Urinary bladder (tissue), 4 donors: ENCODE measurements at places on chromosomes 11 and 22.

GRCh38 chr11:86523738-86524619 is 148.4 kb downstream of the ME3 start:
- no peak for DNase-seq

DNA sequence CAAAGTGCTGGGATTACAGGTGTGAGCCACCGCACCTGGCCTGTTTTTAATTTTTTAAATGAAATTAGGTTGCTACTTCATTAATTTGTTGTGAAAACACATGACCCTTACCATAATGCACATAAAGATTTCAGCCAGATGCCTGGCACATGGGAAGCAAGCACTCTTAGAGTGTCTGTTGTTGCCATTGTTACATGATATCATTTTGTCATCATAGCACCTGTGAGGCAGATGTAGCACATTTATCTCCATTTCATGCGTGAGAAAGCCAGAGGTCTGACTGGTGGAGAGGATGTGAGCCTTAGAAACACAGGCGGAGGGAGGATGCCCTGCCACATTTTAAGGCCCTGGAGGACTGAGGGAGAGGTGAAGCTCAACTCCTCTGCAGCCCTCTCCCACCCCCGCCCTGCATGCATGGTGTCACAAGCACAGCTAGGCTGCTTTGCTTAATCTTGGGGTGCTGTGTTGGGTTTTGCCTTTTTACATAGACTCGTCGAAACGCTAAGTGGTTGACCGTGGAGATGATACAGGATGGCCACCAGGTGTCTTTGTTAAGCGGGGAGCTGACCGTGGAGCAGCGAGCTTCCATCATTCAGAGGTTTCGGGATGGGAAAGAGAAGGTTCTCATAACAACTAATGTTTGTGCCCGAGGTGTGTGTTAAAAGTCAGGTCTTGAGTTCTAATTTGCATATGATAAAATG is 14.0 kb downstream of the DDX25 start:
- DNase-seq: no peak

- DNase-seq: no peak
Observed at GRCh38 chr11:26467506-26467905, 104.6 kb downstream of the MUC15 start.

- DNase-seq: no peak
Observed at GRCh38 chr22:43879901-43880540, 11.8 kb downstream of the PNPLA5 start.

DNA sequence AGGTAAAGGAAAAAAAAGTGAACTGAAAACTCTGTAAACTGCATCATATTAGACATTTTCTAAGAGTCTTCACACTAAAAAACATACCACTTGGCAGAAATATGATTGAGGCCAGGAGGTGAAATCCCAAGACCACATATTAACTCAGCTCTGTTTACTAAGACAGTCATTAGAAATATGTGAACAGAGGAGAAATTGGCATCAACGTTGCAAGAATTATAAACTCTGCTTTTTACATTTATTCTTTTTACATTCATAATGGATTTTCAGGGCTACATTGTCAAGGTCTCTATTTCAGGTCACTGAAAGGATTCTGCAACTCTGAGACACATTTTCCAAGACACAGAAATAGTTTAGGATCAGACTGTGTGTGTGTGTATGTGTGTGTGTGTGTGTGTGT is 1364.0 kb downstream of the LRRC4C start:
- no peak for DNase-seq

- no peak for DNase-seq
Observed at GRCh38 chr11:24157316-24157715, 339.5 kb upstream of the LUZP2 start.

- no peak for DNase-seq
Observed at GRCh38 chr22:46750863-46751443, 11.5 kb upstream of the TBC1D22A start.

GRCh38 chr22:43262990-43263644 is 76.2 kb upstream of the TTLL12 start:
- DNase-seq: no peak

DNA sequence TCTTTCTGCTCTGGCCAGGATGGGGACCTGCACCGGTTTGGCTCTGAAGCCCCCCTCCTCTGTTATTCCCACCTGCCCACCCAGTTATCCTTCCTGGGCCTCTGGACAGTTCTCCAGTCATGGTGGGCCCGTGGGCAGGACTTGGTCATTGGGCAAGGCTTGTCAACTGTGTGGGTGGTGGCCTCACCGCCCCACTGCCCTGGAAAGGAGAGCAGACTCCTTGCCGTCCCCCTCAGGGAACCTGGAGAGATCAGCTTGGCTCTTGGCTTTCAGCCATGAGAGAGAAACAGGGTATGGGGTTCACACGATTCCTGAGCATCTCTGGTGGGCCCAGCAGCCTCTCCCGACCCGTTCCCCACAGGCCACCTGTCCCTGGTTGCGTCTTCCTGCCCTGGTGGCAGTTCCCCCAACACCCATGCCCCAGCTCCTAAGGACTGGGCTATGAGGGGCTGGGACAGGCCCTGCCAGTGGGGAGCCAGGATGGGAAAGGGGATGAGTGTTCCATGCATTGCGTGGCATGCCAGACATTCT is 92.3 kb downstream of the MORC2 start:
- DNase-seq: no peak

DNA sequence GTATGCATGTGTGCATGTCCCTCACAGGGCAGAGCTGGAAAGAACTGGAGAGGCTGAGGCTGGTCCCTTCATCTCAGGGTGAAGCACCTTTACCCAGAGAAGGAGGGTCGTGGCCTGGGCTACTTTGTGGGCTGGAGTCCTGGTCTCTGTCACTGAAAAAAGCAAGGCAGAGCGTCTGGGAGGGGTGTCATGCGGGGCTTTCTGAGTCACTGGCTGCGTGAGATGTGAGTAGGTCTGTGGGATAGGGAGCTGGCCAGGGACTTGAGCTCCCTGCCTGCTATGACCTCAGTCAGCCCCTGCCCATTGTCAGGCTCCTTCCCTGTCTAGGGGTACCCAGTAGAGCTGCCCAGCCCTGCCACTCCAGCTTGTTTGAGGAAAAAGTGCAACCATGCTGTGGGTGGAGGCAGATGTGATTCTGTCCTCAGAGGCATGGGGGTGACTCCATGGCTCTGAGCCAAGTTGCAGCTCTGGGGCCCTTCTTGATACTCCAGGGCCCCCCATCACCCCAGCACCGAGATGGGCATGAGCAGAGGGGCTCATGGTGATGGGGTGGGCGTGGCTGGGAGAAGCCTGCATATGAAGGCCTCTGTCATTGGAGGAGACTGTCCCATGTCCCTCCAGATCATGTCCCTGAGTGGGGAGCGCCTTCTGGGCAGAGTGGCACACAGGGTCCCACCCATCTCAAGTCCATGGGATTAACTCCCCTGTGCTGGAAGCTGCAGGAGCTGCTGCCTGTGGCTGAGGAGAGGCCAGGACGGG is 27.8 kb downstream of the KCNQ1 start:
- no peak for DNase-seq

DNA sequence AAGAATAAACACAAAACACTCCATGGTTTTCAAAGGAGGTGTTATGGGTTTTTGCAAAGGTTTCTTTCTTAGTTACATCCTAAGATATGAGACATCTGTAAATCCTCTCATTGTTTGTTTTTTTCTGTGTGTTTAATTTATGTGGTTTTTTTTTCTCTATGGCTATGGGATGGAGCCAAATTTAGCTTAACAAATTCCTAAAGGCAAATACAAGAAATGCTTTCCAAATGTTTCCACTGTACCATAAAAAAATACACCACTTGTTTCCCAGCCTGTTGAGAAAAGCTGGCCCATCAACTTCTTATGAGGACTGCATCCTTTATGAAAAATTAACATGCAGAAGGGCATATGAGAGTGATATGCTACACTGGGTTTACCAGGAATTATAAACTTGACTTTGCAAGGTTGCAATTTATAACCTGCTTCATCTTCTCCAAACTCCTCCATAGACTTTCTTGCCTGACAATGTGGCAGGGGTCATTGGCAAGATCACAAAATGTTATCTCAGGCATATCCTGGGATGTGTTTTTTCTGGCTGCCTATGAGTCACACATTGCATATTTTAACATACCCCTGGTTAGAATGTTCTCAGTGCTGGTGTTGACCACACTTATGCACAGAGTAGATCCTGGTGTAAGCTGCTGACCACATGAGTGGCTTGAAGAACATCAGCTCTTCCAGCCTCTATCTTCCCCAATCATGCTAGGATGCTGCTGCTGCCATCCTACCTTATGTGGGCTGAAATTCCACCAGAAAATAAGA is 137.6 kb upstream of the TTC12 start:
- no peak for DNase-seq

DNA sequence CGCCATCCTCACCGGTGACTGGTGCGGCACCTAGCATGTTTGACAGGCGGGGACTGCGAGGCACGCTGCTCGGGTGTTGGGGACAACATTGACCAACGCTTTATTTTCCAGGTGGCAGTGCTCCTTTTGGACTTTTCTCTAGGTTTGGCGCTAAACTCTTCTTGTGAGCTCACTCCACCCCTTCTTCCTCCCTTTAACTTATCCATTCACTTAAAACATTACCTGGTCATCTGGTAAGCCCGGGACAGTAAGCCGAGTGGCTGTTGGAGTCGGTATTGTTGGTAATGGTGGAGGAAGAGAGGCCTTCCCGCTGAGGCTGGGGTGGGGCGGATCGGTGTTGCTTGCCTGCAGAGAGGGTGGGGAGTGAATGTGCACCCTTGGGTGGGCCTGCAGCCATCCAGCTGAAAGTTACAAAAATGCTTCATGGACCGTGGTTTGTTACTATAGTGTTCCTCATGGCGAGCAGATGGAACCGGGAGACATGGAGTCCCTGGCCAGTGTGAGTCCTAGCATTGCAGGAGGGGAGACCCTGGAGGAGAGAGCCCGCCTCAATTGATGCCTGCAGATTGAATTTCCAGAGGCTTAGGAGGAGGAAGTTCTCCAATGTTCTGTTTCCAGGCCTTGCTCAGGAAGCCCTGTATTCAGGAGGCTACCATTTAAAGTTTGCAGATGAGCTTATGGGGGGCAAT is 1.1 kb downstream of the NEAT1 start:
- no peak for DNase-seq

GRCh38 chr11:120612513-120613263 is 101.1 kb downstream of the GRIK4 start:
- no peak for DNase-seq

DNA sequence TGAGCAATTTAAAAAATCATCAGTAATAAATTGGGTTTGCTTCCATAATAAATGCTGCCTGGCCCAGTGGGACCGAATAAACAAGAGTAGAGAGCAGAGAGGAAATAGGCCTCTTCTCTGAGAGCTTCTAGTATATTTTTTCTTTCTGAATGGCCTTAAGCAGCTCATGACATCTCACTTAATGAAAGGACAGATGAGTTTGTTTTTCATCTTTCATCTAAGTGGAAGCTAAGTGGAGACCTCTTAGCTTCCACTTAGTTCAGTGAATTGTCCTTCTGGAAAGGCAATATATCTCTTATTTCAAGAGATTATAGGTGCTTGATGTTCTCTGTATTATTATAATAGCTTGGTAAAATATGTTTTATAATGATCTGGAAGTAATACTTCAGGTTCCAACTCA is 245.9 kb upstream of the ANO3 start:
- DNase-seq: no peak

DNA sequence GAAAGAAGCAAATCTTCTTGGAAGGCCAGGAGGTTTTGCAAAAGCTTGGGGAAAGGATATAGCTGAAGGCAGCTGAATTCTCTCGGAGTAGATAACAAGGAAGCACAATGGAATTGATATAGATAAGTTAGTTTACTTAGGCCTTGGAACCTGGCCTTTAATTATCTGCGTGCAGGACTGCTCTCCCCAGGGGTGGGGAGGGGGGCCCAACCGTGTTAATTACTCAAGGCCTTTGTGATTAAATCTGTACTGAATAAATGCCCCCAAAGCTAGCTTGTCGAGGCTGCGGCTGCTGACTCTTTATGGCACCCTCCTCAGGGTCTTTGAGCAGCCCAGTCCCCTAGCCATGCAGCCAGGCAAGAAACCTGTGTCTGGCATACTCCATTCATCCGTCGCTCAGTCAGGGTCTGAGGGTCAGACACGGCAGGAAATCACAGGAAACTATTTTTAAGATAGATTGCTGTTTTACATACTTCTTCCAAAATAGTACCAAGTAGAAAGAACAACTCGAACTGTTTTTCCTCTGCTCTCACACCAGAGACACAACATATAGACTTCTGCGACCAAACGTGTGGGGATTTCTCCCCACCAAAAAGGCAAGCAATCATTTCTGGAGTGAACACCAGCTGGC is 36.5 kb downstream of the MS4A2 start:
- no peak for DNase-seq

- DNase-seq: no peak
Observed at GRCh38 chr11:110295531-110296225, 736 bp downstream of the RDX start.

DNA sequence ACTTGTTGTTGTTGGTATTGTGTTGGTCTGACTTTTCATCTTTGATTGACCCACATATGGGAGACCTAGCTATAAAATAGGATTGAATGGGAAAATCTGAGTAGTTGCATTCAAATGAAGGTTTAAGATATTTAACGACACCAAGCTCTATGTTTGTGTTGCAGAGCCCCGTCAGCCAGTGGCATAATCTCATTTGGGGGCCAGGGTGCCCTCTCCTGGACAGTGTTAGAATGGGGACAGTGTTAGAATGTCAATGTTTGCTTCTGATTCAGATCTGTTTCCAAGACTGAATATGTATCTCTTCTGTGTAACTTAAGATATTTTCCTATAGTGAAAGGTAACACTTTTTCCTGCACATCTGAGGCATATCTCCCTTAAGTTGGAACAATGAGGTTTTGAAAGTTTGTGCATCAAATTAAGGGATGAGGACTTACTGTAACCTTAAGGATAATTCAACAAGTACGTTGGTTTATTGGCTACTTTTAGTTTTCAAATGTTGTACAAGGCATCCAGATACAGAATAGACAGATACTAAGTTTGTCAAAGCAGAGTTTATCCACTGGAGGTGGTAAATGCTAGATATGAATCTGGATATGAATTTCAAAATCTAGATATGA is 5.3 kb upstream of the OR52M1 start:
- DNase-seq: no peak

DNA sequence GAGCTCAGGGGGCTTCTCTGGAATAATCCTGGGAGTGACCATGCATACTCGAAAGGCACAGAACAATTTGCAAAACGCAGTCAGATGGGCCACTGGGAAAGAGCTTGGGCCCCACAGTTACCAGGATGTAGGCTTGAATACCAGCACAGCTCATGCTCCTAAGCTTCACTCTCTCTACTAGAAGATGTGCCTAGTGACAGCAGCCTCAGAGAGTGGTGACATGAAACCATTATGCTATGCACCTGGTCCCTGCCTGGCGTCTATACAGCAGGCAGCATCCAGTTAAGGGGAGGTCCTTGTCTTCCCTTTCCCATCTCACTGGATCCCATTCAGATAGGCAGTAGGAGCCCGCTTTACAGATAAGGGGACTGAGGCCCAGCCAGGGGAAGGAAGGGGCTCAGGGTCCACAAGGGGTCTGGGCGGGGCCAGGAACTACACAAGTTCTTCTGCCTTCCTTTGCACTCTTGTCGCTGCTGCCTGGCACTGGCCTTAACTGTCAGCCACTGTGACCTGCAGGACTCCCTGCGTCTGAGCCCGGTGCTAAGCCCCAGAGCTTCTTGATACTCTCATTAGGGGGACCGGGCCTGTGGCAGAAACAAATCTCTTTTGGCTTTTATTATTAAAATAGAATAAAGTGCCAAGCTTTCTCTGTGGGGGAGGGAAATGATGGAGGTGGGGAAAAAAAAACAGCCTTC is 21.2 kb upstream of the RASD2 start:
- DNase-seq: no peak
